ENCODE measurements at places on chromosomes 16 and 17.

GRCh38 chr16:50709980-50710379 is 16.6 kb downstream of the NOD2 start:
- no peak for DNase-seq

GRCh38 chr17:57925361-57925990 is 29.7 kb downstream of the CUEDC1 start:
- no peak for DNase-seq

GRCh38 chr16:11271610-11272009 is 1.8 kb downstream of the PRM3 start:
- DNase-seq, result no peak

- no peak for DNase-seq
These were observed 14.2 kb downstream of the KIF1C start for GRCh38 chr17:5011928-5012327.

- no peak for DNase-seq
These were observed 3.6 kb downstream of the P2RX5 start for GRCh38 chr17:3692346-3692745.

GRCh38 chr17:72125226-72125651 is 4.4 kb downstream of the SOX9 start:
- DNase-seq, result no peak

- no peak for DNase-seq
These were observed 1.9 kb upstream of the SNAI3 start for GRCh38 chr16:88688013-88688778.

DNA sequence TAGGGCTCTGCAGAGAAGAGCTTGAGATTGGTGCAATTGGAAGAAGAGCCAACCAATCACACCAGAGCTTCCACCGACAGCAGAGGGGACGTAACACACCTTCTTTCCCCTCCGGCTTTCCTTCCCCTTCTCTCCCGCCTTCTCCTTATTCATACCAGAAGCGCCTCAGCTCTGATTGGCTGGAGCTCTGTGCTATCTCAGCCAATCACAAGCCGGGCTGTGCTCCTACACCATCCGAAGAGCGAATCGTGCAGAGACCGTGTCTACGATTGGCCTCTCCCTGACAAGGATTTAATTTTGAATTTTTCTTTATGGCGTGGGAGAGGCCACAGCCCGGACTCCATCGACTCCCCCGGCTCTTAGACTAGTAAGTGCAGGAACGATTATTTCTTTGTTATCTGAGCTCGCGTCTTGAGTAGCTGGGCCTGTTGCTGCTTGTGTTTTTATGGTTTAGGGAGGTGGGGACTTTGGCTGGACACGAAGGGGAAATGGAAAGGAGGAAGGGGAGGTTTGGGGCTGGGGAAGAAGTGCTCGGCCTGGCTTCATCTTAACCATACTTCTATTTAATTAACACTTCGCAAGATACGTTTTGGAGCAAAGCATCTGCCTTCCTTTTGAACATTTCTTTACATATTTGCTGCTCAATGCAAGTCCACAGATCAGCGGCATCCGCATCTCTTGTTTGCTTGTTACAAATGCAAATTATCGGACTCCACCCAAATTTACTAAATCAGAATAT is at the start of gene PRR11:
TSS of gene PRR11 (plus strand) at position 308 of the 739 bp plus-strand sequence. CDS start 14,007 bp downstream, outside the sequence.
- peak; percentile 76 for DNase-seq

GRCh38 chr17:8022360-8023003 is 16.4 kb upstream of the ALOX15B start:
- DNase-seq, result no peak

GRCh38 chr16:25747160-25747758 is 55.5 kb downstream of the HS3ST4 start:
- DNase-seq, result no peak

GRCh38 chr17:61323003-61323908 is 76.4 kb upstream of the TBX2 start:
- DNase-seq, result no peak

- no peak for DNase-seq
These were observed 14.1 kb upstream of the GNA13 start for GRCh38 chr17:65070620-65071019.

DNA sequence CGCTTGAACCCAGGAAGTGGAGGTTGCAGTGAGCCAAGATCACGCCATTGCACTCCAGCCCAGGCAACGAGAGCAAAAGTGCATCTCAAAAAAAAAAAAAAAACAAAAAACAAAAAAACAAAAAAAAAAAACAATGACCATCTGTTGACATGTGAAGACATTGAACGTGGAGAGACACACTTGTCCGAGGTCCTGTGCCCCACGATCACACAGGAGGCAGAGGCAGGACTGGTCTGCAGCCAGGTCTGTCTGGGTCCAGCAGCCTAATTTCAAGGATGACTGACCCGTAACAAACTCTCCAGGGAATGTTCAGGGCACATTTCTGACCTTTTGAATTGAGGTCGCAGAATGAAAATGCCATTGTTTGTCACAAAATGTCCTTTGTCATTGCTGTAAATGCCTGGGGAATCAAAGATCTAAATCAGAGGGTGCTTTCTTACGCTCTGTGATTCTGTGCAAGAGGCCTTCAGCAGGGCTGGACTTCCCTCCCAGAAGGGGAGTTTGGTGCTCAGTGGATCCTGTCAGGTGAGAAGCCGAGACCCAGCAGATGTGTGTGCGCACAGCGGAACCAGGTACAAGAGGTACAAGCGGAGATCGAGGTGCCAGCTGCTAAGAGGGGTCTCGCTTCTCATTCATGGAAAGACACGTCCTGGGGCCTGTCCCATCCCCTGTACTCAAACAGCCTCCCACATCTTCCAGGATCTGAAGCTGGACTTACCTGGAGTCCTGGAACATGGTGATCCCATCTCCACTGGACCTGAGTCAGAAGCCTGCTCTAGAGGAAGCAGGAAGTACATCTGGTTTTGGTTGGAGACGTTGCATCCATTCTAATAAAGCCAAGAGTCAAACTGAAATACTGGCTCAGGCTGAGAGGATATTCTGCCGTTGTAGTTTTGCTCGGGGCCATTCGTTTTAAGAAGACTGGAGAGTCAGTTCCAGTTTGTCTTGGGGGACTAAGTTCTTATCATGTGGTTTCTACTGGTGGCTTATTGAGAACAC is 95.8 kb downstream of the IRF8 start:
- no peak for DNase-seq

GRCh38 chr17:31653691-31654090 is 205.4 kb downstream of the COPRS start:
- DNase-seq, result no peak

Data from stimulated activated CD8-positive, alpha-beta memory T cell treated with anti-CD3 and anti-CD28 coated beads, Interleukin-2, amount 100 ng/mL, for 1 hour (primary cell).